ENCODE measurements at places on chromosomes 4 and X.

DNA sequence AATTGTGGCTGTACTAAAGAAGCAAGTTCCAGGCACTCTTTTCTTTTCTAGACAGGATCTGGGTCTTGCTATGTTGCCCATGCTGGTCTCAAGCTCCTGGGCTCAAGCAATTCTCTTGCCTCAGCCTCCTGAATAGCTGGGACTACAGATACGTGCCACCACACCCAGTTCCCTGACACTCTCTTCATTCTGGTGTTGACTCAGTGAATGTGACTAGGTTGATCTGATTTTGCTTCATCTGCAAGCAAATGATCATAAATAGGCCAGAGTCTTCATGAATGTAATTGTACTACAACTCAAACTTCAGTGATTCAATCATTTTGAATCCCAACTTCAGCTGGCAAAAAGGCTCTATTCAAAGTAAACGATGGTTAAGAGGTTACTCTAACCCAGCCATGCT is 78.5 kb downstream of the APBB2 start:
- DNase-seq: no peak

- DNase-seq: peak; percentile 33
Observed at GRCh38 chrX:19798423-19798822, 89.0 kb downstream of the SH3KBP1 start.

- no peak for DNase-seq
Observed at GRCh38 chr4:10050721-10051120, 29.4 kb upstream of the SLC2A9 start.

GRCh38 chr4:167939863-167940616 is 152.3 kb upstream of the ANXA10 start:
- DNase-seq: no peak

DNA sequence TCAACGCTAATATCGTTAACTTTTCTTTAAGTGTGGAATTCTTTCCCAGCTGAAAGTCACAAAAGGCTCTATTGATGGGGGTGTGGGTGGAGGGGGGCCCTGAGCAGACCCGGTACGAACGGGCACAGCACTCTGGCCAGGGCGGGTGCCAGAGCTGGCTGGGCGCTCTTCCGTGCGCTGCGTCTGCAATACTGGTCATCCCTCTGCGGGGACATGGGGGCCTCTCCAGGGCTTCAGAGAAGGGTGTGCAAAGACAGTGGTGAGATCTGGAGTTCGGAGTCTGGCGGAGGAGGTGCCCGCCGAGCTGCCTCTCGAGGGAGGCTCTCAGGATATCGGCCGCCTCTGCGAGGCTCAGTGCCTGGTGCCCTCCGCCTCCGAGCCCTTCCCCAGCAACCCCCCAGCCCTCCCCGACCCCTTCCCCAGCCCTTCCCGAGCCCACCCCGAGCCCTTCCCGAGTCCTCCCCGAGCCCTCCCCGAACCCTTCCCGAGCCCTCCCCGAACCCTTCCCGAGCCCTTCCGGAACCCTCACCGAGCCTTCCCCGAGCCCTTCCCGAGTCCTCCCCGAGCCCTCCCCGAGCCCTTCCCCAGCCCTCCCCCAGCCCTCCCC is 34.3 kb downstream of the FGFRL1 start:
- no peak for DNase-seq

DNA sequence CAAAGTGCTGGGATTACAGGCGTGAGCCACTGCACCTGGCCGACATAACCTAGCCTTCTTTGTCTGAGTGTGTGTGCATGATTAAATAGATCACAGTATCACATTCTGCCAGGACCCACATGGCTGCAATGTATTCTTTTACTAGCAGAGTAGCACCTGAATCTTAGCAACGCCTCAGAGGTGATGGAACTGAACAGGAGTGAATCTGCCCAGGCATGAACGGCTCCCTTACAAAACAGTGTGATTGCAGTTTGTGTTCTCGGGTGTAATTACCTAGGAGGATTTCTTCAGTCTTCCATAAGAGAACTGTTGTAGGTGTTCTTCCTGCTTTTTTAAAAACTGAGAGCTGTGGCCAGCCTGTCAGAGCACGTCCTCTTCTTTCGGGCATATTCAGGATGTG is 122.7 kb upstream of the STS start:
- no peak for DNase-seq

GRCh38 chr4:56723659-56724230 is 42.6 kb upstream of the HOPX start:
- no peak for DNase-seq

- peak; percentile 27 for DNase-seq
Observed at GRCh38 chr4:87985097-87985886, 9.8 kb downstream of the SPP1 start.

DNA sequence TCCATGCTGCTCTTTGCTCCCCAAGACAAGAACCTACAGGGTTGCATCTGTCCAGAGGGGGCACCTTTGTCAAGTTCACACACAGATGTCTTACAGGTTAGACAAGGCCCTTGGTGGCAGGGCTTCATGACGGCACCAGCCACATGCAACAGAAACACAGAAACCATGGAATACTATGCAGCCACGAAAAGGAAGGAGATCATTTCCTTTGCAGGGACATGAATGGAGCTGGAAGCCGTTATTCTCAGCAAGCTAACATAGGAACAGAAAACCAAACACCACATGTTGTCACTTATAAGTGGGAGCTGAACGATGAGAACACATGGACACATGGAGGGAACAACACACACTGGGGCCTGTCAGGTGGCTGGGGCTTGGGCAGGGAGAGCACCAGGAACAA is 85.1 kb upstream of the NDP start:
- no peak for DNase-seq

- DNase-seq: no peak
Observed at GRCh38 chr4:182880387-182881356, 36.5 kb downstream of the DCTD start.

DNA sequence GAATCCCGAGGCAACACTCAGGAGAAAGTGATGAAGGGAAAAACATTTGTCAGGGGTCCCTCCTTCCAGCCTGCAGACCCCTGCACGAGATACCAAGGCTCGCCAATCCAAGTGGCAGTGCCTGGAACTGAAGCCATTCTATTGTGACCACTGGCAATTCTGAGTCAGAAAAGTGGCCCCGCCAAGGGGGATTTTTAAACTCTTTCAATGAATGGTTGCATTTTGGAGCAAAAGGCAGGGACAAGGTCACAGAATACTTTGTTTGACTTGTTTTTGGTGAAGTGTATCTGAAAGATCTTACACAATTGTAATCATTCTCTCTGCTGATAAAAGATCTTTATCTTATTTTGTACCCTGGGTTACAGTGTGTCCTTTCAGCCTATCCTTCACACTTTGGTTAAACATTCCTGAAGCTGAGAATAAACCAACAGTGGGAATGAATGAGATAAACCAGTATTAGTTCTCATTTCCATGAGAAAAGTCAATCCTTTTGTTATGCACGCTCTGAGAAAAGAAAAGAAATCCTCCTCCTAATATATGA is 115.9 kb upstream of the PDLIM3 start:
- DNase-seq: no peak

DNA sequence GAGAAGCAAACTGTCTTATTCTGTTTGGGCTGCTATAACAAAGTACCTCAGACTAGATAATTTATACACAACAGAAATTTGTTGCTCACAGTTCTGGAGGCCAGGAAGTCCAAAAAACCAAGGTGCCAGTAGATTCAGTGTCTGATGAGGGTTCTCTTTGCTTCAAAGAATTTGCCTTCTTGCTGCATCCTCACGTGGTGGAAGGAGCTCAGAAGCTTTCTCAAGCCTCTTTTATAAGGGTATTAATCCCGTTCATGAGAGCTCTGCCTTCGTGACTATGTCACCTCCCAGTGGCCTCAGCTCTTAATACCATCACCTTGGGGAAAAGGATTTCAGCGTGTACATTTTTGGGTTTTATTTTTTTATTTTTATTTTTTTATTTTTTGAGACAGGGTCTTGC is 20.1 kb downstream of the CA5B start:
- DNase-seq: peak; percentile 71

- DNase-seq: no peak
Observed at GRCh38 chr4:147786531-147786930, 54.6 kb downstream of the ARHGAP10 start.

DNA sequence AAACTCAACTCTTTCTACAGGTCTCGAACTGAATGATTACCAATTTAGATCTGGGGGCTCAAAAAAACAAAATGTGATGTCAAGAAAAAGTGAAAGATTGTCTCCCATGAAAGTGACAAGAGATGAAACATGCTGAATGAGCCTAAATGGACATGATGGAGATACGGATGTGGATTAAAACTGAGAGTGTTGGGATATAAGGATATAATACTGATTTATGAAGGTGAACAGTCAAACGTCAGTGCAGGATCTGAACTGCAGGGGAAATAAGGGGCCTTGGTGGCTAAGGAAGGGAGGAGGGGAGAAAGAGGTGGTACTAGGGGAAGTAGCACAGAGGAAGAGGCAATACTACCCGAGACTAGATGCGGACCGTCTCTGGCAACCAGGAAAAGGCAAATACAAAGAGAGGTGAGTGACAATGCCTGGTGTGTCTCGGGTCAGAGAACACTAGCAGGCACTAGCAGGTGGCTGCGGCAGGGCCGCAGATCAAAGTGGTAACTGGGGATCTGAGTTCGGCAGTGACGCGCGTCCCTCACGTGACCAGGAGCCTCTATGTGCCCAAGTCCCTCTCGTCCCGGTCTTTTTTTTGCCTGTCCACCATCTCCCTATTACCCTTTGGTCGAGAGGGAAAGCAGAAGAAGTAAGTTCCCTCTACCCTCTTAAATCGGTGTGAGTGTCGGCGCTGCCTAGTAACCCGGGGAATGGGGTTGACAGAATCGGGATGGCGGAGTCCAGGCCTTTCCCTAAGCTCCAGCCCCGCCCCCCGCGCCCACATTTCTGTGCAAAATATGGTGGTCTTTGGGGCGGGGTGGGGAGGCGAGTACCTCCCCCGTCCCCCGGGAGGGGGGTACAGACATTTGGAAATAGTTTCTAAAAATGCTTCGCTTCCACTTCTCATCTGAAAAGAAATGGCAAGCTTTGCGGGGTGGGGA is at the start of gene TCEAL1:
TCEAL1 (plus strand) TSS at position 590 of the 932 bp plus-strand sequence. CDS start 942 bp downstream, outside the sequence.
- peak; percentile 29 for DNase-seq

DNA sequence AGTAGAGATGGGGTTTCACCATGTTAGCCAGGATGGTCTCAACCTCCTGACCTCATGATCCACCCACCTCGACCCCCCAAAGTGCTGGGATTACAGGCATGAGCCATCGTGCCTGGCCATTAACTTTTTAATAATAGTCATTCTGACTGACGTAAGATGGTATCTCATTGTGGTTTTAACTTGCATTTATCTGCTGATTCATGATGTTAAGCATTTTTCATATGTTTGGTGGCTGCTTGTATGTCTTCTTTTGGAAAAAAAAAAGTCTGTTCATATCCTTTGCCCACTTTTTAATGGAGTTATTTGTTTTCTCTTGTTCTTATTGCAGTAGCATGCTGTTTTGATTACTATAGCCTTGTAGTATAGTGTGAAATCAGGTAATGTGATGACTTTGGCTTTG is 45.8 kb downstream of the ANXA10 start:
- no peak for DNase-seq

- no peak for DNase-seq
Observed at GRCh38 chr4:35052546-35052945, 1191.8 kb downstream of the ARAP2 start.

DNA sequence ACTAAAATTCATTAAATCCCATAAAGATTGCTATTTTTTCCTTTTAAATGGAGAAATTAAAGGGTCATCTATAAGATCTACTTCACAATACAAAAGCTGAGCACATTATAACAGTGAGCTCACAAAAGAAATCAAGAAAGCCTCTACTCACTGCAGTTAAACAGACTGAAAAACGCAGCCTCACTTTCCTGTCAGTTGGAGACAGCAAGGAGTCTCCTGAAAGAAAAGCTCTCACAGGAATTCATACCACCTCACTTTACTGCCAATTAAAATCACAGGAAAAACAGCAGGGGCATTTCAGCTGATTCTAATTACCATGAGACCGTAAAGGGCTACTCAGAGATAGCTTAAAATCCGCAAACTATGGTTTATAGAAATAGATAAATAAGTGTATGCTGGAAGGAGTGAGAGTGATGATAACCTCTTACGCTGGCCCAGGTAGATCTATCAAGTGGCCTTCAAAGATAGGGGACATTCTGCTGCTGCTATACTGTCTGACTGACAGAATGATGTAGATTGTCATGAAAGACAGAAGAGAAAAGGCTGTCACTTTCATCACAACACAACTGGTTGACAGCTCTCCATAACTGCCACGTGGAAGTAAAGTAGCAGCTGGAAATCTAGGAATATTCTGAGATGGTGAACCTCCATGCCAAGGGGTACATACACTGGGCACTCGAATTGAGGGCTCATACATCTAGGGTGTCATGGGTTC is 1333.7 kb upstream of the DIAPH2 start:
- no peak for DNase-seq

GRCh38 chr4:10673817-10674369 is 10.7 kb downstream of the CLNK start:
- no peak for DNase-seq

DNA sequence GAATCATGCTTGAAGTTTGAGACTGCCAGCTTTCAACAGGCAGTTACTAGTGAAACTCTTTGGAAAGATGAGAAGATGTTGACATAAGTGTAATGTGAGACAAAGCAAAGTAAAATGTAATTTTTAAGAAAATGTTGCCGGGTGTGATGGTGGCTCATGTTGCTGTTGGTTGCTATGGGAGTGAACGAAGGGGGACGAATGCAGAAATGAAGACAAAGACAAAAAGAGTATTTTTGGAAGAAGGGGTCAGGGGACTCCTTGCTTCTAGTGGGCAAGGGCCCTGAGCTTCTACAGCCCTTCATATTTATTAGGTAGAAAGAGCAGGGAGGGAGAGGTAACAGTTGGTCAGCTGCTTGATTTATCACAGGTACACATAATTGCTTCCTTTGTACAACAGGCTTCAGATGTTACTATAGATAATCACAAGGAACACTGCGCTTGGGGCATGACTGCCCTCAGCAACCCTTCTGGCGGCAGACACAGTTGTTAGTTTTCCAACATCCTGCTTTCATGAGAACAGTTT is 11.9 kb upstream of the UGDH start:
- no peak for DNase-seq

DNA sequence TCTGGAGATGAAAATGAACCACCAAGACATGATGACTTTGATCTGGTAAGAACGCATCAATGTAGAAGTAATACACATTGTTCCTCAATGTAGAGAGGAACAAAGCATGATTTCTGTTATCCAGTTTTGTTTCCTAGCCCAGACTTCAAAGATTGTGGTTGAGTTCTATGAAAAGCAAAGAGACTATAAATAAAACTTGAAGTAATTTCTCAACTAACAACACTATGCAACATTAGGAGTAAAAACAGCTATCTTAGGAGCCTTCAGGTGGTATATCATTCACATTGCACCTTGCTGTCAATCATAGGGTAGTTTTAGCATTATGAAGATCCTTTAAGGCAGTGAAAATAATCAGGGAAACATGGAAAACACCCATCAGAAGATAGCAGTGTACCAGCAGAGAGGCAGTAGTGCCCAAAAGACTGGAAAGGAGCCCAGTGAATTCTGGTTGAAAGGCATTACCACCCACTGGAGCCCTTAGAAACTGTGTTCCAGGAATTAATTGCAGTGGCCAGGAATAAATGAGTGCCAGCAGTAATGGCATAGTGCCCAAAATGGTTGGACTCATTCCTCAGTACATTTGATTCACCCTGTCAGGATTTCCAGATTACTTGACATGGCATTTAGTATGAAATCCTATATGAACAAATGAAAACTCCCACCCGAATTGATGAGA is 300.7 kb upstream of the CXXC4 start:
- DNase-seq: no peak
